ENCODE measurements at places on chromosomes 2 and 18.

DNA sequence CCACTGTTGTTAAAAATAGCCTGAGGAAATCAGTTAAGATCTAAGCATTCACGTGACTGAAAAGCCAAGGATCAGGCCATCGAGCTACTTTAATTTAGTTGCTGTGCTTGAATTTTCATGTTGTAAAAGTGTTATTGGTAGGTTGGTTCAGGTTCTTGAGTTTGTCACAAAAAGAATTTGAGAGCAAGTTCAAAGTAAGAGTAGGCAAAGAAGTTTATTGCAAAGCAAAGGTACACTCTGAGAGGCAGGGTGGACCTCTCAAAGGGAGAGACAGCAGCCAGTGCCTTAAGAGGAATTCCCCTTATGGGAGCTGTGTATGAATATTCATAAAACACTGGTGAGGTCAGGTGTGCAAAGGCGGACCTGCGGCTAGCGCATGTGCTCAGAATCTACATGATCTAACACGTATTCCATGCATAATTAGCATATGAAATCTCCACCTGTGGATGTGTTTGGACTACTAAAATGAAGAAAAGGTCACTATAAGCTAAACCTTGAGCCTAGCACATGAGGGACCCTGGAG lies 236.5 kb downstream of the NDUFA10 start:
- no peak for DNase-seq

- no peak for DNase-seq
These were observed 39.1 kb upstream of the DNMT3A start for GRCh38 chr2:25380586-25381375.

DNA sequence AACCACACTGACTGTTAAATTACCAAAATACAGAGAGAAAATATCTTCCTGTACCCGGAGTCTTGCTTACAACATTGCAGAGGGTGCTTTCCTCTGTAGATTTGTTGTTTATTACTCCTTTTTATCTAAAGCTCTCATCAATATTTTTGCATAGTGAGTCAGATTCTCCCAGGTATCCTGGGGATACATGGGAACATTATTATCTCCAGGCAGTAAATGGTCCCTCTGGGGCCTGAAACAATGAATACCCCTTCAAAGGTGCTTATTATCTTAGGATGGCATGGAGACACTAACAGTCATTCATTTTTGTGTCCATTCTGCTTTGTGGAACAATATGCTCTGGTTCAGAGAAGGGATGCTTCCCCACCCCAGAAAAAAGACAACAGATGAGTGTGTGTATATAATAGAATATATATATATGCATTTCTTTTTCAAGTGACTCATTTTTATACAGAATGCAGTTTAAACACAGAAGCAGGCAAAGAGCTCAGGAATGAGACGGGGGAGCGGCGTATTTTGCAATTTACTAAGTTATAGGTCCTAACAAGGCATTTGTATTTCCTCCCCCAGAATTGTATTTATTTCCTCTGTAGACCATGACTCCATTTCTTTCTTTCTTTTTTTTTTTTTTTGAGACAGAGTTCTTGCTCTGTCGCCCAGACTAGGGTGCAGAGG lies 424.8 kb upstream of the ZEB2 start:
- DNase-seq, result no peak

- DNase-seq, result peak; percentile 19
These were observed 56.6 kb downstream of the FAM228A start for GRCh38 chr2:24231461-24231881.

GRCh38 chr2:85250045-85250444 lies 77.7 kb downstream of the TGOLN2 start:
- DNase-seq, result no peak

DNA sequence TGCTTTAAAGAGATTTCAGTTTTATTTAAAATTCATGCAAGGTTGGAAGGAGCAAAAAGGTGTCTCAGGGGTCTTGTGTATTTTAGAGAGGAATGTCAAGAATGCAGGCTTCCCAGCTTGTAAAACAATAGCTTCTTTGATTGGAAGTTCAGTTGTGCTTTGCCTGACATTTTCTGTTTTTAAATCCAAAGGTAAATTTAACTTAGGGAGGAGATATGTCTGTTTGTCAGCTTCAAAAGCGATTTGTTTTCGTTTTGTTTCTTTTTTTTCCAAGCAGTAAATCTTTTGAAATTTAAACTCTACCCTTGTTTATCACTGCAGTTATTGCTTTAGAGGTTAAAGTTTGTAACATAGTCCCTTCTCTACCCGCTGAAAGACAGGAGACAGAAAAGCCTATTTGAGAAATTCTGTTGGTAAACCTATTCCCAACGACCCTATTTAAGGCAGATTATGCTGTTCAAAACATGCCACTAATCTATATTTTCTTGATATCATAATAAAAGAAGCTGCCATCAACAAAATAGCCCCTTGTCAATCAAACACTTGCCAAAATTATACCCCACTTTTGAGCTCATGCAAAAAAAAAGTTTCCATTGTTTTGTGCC lies 639.6 kb downstream of the IRS1 start:
- DNase-seq, result no peak

DNA sequence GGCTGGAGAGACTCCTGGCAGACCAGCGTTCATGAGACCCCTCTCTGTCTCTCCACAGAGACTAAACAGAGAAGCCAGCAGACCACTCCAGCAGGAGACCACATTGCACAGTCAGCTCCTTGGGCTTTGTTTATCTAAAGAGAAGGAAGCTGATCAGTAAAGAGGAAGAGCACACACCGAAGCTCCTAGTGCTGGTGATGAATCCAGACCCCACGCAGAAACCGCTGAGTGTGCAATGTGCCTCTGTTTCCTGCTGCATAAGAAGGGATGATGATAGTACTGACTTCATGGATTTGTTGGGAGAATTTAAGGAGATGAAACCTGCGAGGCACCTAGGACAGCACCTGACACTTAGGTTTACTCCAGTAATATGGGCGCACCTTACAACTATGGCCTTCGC lies 544.1 kb upstream of the ID2 start:
- DNase-seq, result no peak

DNA sequence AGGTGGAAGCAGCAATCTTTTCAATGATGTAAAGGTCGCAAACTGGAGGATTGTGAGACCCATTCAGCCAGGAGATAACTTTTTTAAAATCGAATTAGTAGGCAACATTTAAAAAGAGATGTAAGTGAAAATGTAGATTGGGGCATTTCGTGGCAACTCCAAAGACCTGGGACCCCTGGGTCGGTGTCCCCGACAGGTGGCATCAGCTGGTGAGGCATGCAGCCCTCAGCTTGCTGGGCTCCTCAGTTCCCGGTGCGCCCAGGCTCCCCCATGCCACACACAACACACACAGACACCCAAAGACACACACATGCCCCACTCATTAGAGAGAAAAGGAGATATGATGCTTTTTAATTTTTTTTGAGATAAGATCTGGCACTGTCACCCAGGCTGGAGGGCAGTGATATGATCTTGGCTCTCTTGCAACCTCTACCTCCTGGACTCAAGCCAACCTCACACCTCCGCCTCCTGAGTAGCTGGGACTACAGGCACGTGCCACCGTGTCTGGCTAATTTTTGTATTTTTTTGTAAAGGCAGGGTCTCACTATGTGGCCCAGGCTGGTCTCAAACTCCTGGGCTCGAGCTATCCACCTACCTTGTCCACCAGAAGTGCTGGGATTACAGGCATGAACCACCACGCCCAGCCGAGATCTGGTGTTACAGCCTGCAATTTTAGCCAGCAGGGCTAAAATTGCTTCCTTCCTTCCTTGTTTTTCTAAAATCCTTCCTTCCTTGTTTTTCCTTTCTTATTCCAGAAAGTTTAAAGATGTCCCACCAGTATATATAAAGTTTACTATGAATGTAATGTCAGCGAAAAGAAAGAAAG lies 122.6 kb upstream of the EPAS1 start:
- DNase-seq, result no peak

GRCh38 chr2:211127501-211127900 lies 571.1 kb downstream of the CPS1 start:
- no peak for DNase-seq

GRCh38 chr2:36097022-36097421 lies 258.6 kb upstream of the CRIM1 start:
- DNase-seq, result no peak

- DNase-seq, result peak; percentile 51
These were observed 32.3 kb downstream of the DNMT3A start for GRCh38 chr2:25309402-25309801.

DNA sequence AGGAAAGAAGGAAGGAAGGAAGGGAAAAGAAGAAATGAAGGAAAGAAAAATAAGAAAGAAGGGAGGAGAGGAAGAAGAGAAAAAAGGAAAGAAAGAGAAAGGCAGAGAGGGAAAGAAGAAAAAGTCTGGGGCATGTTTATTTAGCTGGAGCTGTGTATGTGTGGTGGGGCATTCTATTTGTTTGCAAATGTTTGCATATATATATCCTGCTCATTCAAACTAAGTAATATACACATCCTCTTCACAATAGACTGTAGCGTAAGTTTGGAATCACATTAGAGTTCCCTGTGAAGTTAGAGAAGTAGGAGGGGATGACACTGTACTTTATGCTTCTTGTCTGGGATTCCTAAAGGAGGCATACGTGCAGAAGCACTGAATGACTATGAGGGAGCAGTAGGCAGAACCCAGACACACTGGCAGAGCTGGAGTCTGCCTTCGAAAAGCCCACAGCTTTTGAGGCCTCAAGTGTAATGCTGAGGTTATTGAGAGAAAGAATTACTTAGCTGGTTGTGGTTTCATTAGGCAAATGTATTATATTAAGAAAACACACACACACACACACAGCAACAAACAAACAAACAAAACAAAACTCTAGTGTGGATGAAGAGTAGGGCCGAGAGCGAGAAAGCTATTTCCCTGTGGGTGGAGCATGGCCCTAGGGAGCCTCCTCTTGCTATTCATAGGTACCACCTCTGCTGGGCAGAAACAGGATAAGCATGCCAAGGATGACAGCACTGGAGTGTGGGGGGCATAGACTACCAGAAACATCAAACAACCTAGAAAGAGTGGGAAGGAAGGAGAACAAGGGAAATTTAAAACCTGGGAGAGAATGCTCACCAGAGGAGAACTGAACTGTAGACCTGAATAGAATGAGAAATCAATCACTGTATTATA lies 905.1 kb upstream of the NXPH2 start:
- no peak for DNase-seq

DNA sequence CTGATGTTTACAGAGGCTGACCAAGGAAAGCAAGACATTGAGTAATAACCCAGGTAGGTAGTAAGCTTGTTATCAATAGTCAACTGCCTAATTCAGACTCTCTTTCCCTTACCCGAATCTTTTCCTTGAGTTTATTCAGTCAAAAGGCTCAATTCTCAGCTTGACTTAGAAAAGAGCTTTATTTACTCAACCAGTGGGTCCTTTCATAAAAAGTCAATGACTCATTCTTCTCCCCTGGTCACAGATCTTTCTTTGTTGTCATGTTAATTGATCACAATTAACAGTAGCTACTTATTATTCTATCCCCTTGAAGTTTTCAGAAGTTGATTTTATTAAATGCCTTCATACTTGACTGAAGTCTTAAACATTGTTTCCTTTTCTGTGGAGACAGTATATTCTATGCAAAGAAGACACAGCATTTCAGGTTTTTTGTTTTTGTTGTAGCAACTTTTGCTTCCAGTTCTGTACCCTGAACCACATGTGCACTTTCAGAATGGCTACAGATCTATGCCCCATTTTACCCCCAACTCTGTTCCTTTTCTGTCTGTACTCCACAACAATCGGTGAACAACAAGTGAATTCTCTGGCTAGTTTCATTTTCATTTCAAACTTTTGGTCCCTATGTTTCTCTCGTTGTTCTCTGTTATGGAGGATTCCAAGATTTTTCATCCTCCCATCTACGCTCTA lies 428.3 kb downstream of the NCKAP5 start:
- DNase-seq, result no peak

GRCh38 chr18:50839996-50840395 lies 20.2 kb upstream of the MRO start:
- DNase-seq, result no peak

DNA sequence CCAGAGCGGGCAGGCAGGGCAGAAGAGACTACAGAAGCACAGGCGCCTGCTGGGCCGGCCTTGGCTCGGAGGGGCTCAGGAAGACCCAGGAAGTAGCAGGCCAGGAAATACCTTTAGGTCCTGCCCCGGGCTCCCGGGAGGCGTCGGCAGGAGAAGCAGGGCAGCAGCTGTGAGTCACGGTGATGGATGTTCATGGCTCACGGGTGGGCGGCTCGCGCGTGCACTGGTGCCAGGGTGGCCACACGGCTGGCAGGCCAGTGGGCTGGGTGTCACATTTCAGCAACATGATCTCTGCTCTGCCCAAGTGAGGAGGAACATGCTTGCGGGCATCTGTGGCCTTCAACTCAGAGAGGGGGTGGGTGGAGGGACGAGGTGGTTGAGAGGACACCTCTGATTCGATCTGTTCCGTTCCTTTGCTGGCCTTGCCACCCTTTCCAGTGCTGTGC lies 139.3 kb downstream of the KLHL29 start:
- DNase-seq, result no peak

- DNase-seq, result no peak
These were observed 266.6 kb downstream of the TFCP2L1 start for GRCh38 chr2:121018136-121019061.

GRCh38 chr2:71901466-71901865 lies 246.2 kb downstream of the CYP26B1 start:
- no peak for DNase-seq

DNA sequence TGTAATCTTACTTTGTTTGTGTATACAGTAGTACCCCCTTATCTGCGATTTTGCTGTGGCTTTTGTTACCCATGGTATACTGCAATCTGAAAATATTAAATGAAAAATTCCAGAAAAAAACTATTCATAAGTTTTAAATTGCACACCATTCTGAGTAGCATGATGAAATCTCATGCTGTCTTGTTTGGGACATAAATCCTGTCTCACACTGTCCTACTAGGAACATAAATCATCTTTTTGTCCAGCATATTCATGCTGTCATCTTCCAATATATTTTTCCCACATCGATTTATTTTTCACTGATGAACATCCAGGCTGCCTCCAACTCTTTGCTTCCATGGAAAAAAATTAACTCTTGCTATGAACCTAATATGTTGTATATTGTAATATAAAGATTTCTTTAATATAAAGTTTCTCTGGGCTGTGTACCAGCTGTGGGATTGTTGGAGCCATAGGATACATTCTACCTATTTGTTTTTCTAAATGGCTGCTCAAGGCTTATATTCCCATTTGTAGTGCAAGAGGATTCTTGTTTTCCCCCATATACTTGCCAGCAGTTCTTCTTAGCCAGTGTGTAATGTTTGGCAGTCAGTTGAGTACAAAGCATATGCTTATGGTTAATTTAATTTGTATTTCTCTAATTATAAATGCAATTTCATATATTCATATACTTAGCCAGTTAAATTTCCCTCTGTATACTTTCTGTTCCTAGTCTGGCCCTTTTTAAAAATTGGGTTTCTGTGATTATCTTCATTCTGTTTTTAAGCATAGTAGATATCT lies 114.3 kb upstream of the MYO3B start:
- no peak for DNase-seq

- no peak for DNase-seq
These were observed 145.5 kb downstream of the MEIS1 start for GRCh38 chr2:66580166-66581049.

- DNase-seq, result no peak
These were observed 947 bp upstream of the ANKRD44 start for GRCh38 chr2:197311421-197312033.

DNA sequence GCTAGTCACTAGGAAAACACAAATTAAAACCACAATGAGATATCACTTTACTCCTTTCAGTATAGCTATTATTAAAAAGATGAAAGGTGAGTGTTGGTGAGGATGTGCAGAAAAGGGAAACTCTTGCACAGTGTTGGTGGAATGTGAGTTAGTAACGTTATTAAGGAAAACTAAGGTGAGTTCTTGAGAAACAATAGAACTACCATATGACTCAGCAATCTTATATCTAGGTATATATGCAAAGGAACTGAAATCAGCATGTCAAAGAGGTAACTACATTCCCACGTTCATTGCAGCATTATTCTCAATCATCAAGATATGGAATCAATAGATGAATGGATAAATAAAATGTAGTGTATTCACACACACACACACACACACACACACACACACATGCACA lies 117.3 kb upstream of the HNMT start:
- no peak for DNase-seq
